ENCODE measurements at places on chromosomes 12 and 14. TPM values are rescaled to one million over a fixed set of nuclear protein-coding genes. Genes with fewer than 3 reads are reported as not detected.

DNA sequence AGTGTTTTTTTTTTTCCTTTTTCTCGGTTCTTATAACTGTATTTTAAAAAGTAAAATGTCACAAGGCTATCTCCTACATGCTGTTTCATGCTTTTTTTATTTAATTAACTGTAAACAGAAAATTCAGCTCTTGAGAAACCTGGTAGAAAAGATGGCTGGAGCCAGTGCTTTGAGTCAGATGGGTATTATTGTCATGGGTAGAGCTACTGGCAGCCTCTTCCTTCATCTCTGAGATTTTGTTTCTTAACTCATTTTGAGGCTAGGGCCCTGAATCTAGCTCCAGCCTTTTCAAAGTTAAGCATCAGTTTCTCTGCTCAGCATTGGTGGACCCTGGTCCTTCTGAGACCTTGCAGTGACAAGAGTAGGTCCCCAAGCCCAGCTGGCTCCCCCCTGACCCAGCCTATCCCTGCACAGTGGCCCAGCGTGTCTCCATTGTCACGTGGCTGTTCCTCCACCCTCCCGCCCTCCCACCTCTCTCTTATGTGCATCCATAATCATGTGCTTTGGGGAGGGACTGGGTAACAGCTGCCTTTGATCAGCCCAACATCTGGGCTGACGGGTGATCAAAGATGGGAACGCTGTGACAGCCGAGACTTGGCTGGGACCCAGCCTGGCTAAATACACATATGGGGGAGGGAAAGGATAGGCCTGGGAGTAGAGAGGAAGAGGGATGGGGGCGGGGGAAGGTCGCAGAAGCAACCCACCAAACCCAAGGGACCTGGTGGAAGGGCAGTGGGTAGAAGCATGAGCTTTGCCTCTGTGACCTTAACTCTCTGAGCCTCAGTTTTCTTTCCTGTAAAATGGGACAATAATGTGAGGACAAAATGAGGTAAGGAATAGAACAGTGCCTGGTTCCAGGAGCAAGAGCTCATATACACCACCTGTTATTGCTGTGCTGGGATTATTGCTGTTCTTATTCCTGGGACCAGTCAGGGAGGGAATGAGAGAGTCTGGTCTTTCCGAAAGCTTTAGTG, 24.4 kb upstream of the RBM19 start:
- H3K27ac ChIP-seq = no peak overlapping the region
- no peaks in the 10 kb centered on the region for H3K36me3 ChIP-seq
- H3K27me3 ChIP-seq = peaks cover 8% of the 10 kb centered on the region
- DNase-seq = no peak

Gene NGDN
- total RNA-seq = 32.3 TPM

Gene CDC42BPB
- 102 TPM for total RNA-seq

DNA sequence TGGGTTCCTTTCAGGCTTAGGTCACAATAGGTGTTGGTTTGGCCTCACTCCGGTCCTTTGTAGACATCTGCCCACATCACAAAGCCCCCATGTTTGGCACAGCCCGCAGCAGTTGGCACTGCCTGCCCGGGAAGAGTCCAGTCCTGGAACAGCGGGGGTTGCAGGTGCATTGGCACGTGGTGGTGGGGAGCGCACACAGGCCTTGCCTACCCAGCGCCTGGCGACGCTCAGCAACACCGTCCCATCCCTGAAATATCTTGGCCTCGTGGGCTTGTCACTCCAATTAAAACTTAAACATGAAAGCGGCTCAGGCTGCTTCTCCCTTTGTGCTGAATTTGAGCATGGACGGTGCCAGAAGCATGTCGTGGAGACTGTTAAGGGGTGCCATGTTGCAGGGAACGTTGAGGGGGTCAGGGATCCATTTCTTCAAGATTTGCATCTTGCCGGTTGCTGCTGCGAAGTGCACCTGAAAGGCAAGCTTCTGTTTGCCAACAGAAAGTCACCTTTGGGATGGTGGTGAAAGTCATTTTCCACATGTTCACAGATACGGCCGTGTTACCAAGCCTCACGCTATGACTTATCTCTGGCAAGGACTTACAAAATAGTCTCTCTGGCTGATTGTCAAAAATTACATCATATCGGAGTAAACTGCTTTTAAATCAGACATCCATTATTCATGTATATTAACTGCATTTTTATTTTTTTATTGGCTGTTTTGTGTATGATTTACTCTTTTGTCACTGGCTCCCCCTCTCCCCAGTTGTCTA, 91.5 kb downstream of the FBXW8 start:
- H3K4me1 ChIP-seq = no peaks in the 10 kb centered on the region
- H3K27me3 ChIP-seq = no peaks in the 10 kb centered on the region
- no peak for DNase-seq
- H3K4me3 ChIP-seq = no peak overlapping the region

Gene KRT83
- total RNA-seq = not detected

- no peaks in the 10 kb centered on the region for H3K36me3 ChIP-seq
- no peak overlapping the region for H3K4me3 ChIP-seq
- H3K27ac ChIP-seq = peak overlapping the region; percentile 92
- no peaks in the 10 kb centered on the region for H3K27me3 ChIP-seq
Observed at GRCh38 chr12:76692846-76693245, 71.1 kb upstream of the ZDHHC17 start.

DNA sequence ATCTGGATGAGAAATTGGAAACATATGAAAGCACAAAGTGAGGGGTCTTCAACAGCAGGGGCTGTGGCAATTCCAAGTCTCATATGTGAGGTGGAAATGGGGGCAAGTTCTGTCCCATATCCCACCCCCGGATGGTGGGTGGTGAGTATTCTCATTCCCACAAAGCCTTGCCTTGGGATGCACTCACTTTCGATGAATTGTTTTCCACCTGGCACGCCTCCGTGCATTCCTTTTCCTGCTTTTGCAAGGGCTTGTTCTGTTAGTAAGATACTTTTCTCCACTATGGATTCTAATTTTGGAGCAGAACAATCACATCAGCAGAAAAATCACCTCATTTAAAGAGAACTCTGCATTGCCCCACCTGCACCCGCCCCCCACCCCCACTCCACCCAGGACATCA, 3.1 kb downstream of the LACRT start:
- H3K27me3 ChIP-seq = peaks cover 6% of the 10 kb centered on the region
- H3K36me3 ChIP-seq = no peaks in the 10 kb centered on the region
- H3K27ac ChIP-seq = no peak overlapping the region
- DNase-seq = peak; percentile 66

DNA sequence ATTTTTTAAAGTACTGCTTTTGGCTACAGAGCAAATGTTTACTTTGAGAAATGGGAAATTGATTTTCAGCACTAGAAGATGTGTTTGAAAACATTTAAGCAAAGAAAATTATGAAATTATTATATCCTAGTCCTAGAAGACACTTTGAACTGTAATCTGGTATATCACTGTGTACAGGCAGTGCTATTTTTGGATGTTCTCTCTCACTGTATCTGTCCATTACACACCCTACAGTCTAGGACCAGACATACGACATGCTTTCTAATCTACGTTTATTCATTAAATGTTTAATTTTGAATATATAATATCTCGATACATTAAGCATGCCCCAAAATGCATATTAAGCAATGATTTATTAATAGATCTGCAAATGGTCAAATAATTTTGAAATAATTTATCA, 82.5 kb downstream of the ST8SIA1 start:
- H3K36me3 ChIP-seq = no peaks in the 10 kb centered on the region
- H3K27me3 ChIP-seq = peaks cover 4% of the 10 kb centered on the region
- no peak overlapping the region for H3K27ac ChIP-seq
- H3K4me1 ChIP-seq = peaks cover 5% of the 10 kb centered on the region

Gene WSB2
- total RNA-seq = 98.2 TPM

DNA sequence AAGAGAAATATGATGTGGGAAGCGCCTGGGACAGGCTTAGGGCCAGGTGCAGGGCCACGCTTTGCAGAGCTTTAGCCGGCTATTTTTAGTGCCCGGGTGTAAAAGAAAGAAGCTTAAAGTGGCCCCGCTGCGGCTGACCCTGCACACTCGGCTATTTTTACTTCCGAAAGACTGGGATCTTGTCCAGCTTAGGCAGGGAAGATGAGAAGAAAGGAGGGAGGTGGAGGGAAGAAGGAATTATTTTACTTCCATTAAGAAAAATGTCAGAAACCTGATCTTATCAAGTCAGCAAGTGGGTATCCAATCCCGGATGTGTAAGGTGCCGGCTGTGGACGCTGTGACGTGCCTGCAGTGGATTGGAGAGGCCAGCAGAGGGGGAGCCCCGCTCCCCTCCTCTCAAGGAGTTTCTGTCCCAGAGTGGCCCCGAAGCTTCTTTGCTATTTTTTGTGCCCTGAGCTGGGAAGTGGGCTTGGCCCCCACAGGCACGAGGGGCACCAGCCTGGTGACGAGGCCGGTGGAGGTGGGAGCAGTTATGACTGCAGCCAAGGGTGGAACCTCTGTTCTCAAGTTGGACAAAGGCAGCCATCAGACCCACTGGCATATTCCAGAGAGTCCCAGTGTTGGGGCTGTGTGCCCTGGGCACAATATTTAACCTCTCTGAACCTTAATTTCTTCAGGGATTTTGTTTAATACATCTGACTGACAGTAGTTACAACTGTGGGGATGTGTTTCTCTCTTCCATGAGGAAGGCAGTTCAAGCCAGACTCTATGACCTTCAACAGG, 97.7 kb downstream of the ESRRB start:
- no peaks in the 10 kb centered on the region for H3K36me3 ChIP-seq
- H3K4me3 ChIP-seq = no peak overlapping the region
- H3K27me3 ChIP-seq = peaks cover 14% of the 10 kb centered on the region
- no peak for DNase-seq

DNA sequence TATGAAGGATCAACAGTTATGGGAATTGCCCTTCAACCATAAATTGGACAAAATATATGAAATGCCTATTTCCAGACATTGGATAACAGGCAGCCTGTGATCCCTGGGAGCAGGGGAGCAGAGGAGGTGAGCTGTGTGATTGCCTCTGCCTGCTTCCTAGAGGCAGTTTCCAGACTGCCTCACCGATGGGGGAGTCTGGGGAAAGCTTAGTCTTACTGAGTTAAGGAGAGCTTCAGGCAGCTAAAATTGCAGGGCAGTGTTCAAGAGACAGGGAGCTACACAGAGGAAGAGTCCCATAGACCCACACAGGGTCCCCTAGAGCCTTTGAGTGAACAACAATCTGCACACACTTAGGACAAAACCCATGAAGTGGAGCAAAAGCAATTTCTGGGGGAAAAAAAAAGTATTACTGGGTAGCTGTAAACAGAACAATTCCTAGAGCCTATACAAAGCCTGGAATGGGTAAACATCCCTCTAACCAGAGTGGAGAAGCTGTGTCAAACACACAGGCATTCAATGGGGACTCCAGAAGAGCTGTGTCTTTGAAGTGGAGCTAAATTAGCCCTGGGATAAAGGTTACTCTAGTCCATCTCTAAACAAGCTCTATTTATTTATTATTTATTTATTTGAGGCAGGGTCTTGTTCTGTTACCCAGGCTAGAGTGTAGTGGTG, 48.3 kb upstream of the ACTN1 start:
- H3K27me3 ChIP-seq = no peaks in the 10 kb centered on the region
- no peaks in the 10 kb centered on the region for H3K36me3 ChIP-seq
- DNase-seq = no peak
- H3K4me1 ChIP-seq = no peaks in the 10 kb centered on the region
- H3K4me3 ChIP-seq = no peak overlapping the region
- no peak overlapping the region for H3K27ac ChIP-seq

GRCh38 chr14:75016815-75017214, 14.1 kb downstream of the EIF2B2 start:
- peaks cover 6% of the 10 kb centered on the region for H3K4me1 ChIP-seq
- no peaks in the 10 kb centered on the region for H3K27me3 ChIP-seq
- no peak overlapping the region for H3K27ac ChIP-seq
- peaks cover 41% of the 10 kb centered on the region for H3K36me3 ChIP-seq

Gene BCL11B
- 0.16 TPM for total RNA-seq

DNA sequence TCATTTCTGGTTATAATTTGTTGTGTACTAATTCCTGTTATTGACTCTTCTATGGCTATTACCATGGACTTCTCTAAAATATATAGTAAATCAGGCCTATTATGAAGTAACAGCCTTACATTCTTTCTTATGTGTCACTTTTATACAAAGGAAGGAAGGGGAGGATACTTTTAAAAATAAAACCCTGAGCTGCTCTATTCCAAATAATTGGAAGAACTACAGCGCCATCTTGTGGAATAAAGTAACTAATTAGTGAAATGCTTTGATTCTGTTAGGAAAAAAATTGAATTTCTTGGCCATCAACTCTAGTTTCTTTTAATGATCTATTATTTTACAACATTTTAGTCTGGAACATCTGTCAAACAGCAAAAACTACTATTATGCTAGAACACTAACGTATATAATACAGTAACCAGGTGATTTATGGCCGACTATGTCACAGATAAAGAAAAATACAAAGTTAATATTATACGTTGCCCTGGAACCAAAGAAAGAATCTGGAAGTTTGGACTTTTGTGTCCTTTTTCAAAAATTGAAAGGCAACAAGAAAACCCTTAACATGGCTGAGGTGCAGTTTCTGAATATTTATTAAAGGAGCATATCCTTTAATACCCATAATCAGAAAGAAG, 55.0 kb upstream of the NELL2 start:
- no peak overlapping the region for H3K27ac ChIP-seq
- no peaks in the 10 kb centered on the region for H3K4me1 ChIP-seq
- no peak overlapping the region for H3K4me3 ChIP-seq
- no peaks in the 10 kb centered on the region for H3K36me3 ChIP-seq
- H3K27me3 ChIP-seq = peaks cover 7% of the 10 kb centered on the region

Gene CD163L1
- 1.8 TPM for total RNA-seq

Measured in osteocyte (in vitro differentiated cells).